ENCODE measurements at places on chromosomes 5 and 9.

DNA sequence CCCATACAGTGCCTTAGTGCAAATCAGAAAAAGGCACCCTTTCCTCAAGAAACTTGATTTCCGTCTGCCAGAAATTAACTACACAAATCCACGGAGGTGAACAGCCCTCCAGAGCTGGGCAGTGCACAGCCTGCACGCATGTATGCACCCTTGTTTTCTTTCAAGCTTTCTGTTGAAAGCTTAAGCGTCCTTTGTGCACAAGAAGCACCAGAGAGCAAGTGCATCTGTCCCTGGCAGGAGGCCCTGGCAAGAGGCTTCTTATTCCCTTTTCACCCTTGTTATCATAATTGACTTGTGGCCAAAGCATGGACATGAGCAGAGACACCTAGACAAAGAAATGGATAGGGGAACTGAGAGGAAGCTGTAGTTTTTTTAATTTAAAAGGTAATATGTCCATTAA, 47.4 kb upstream of the ATG10 start:
- no peak for DNase-seq

DNA sequence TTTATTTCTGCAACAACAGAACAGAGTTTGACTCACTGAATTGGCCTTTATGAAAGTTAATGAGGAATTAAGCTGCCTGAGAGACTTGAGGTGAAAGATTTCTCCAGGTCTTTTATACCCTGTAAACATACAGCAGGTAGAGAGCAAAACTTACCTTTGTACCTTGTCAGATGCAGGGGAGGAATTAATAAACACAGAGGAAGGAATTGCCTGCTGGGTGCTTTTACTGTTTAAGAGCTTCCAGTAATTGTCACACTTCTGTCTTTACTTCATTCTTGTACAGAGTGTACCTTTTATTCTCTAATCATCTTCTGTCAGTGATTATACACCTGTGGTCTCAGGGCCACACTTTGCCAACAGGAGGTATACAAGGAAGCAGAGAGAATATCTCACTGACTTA, 94.0 kb upstream of the GRIN3A start:
- no peak for DNase-seq

GRCh38 chr9:114553202-114553601, 34.4 kb upstream of the ATP6V1G1 start:
- DNase-seq: no peak

DNA sequence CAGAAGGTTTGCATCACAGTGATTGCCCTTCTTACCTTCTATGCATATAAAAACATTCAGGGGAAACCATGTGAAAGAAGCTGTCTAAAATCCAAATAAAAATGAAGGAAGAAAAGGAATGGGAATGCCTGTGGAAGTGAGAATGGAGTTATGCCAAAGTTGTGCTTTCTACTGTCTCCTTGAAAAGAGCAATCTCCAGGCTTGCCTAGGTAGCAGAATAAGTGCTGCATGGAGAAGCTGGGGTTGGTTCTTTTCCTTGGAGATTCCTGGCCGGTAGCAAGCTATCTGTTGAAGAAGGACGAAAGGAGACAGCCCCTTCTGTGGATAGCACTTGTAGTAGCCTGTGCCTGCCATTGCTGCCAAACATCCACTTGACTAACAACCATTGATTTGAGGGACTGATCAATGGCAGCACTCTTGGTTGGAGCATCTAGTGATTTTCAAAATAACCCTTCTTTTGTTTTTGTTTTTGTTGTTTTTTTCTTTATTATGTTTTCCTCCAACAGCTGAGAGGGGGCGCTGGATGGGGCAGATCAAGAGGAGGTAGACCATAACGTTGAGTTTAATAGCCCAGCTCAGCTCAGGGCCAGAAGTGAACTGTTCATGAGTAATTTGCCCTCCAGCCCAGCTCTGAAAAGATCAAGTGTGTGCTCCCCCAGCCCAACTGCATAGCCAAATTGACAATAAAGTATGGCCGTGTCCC, 1.6 kb downstream of the PLCXD3 start:
- DNase-seq: no peak

DNA sequence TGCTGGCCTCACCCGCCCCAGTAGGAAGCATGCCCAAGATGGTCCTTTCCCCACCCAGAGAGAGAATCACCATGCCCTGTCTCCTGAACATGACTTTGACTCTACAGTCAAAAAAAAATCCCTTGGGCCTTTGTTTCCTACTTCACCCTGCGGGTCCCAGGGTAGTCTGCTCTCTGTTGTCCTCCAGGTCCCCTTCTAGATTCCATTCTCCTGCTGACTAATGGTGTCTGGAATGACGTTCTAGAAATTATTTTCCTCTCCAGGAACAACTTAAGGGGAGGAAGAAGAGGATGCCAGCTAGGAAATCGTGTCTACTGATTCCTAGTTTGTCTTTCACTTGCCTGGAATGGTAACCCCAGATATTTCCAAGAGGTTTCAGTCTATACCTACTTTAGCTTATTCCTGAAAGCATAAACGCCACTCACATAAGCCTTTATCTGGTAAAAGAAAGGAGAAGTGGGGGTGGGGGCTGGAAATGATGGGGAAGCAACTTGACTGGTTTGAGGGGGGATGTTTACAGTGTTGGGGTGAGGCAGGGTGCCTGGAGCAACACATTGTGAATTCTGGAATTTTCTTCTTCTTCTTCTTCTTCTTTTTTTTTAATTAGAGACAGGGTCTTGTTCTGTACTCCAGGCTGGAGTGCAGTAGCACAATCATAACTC, 93.9 kb downstream of the SNX18 start:
- no peak for DNase-seq

GRCh38 chr9:4714266-4715016, 26.6 kb downstream of the AK3 start:
- DNase-seq: no peak
